ENCODE measurements at places on chromosomes 7 and 10.

GRCh38 chr10:114304017-114304570 is 65.0 kb downstream of the VWA2 start:
- peak; percentile 50 for DNase-seq

DNA sequence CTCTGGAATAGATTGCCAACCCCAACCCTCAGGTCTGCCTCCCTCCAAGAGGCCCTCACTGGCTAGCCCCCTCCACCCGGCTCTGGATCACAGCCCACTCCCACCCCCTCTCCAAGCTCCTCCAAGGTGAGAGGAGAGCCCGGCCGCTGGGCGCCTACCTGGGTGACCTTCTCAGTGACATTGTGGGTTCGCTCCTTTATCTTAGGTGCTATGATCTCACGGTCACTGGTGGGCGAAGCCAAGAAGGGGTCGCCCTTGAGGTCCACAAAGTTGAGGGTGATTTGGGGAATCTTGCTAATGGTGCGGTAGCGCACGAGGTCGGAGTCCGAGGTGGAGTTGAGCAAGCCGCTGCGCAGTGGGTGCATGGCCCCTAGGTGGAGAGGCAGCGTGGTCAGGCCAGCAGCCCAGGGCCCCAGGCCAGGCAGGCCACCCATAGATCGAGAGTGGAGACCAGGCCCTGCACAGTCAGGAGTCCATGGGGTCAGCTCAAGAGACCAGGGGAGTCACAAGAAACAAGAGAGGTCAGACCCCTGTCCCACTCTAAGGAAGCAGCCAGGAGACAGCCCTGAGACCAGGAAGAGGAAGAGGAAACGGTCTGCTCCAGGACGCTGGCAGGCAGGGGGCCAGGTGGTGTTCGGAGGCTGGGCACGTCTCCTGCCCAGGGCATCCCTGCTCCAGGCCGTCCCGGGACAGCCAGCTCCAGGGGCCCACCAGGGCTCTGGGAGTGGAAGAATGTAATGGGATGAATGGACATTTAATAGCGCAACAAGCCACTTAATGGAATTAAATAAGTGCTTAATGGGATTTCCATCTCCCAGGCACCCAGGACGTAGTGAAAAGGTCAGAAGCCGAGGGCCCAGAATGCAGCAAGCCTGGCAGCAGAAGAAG is 20.7 kb downstream of the KCNH2 start:
- DNase-seq, result no peak

DNA sequence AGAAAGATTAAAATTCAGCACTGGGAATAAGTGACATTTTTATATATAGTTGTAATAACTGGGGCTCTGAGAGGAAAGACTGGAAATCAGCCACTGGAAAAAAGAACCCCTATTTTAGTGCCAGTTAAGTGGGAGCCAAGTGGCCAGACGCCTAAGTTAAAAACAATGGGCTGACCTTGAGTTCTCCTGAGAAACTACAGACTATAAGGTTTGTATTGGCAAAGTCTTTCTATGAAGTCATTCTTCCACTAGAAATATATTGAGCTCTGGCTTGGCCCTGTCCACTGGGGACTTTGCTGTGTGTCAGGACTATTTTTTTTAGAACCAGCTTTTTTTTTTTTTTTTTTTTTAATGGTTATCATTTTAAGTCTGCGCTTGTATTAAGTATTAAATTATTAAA is 210.6 kb upstream of the FZD8 start:
- no peak for DNase-seq

GRCh38 chr10:33005322-33006301 is 47.6 kb upstream of the ITGB1 start:
- peak; percentile 53 for DNase-seq

All from CD4-positive, alpha-beta T cell (primary cell).